ENCODE measurements at places on chromosomes 5 and 9.
A peak's percentile ranks its signal among the peaks of the same experiment; 100 is the strongest.

DNA sequence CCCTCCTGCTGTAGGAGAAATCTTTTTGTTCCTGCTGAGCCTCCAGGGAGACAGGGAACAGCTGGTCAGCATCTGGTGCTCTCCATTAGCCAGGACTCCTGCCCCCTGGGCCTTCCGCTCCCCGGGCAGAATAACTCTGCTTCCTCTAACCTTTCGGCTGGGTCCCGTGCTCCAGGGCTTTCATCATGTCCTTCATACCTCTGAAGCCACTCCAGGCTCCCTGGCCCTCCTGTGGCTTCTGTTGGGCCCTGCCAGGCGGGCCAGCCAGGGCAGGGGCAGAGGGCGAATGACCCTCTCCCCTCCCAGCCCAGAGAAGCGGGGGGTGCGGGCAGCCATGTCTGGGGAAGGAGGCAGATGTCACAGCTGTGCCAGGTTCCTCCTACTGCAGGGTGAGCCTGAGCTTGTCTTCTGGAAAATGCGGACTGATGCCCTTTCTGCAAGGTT, 81.7 kb upstream of the LMX1B start:
- no peak for DNase-seq

GRCh38 chr5:33470544-33470943, 29.8 kb downstream of the TARS1 start:
- peak; percentile 74 for DNase-seq

DNA sequence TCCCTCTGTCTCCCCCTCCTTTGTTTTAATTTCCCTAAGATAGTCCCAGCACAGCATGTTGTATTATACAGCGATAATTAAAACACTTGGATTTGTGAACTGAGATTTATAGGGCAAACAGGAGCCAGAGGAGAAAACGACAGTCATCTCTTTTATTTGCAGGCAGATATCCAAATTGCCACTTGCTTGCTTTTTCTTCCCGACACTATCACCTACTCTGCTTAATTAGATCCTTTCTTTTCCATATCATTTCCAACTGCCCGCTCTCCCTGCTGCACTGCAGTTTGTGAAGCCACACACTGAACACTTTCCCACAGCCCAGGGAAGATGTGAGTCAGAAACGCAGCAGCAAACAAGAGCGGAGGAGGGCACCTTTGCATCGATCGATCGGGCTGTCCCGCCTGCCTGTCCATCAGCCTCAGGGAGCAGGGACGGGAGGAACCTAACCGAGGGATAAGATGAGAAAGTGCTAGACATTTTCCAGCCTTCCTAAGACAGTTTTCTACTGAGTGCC, 35.8 kb upstream of the SPRY4 start:
- DNase-seq = peak; percentile 52

DNA sequence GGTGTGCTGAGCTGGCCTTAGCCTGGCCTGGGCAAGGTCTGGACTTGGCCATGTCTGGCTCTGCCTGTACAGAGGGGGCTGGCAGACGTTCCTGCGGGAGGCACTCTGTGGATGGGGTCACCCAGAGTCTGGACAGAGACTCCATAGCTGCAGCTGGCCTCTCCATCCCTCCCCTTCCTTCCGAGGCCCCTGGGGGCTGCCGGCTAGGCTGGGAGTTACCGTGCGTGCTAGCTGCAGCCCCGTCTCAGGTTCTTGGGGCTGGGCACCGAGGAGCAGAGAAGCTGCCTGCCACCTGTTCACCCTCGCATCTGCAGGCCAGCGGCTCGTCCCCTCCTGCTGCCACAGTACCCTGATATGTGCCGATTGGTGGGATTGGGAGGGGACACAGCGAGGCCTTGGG, 63.4 kb downstream of the RXRA start:
- no peak for DNase-seq

- peak; percentile 89 for DNase-seq
These were observed 24.3 kb downstream of the KCNV2 start for GRCh38 chr9:2741441-2742158.

- no peak for DNase-seq
These were observed 5.1 kb downstream of the ENDOG start for GRCh38 chr9:128823362-128823902.

DNA sequence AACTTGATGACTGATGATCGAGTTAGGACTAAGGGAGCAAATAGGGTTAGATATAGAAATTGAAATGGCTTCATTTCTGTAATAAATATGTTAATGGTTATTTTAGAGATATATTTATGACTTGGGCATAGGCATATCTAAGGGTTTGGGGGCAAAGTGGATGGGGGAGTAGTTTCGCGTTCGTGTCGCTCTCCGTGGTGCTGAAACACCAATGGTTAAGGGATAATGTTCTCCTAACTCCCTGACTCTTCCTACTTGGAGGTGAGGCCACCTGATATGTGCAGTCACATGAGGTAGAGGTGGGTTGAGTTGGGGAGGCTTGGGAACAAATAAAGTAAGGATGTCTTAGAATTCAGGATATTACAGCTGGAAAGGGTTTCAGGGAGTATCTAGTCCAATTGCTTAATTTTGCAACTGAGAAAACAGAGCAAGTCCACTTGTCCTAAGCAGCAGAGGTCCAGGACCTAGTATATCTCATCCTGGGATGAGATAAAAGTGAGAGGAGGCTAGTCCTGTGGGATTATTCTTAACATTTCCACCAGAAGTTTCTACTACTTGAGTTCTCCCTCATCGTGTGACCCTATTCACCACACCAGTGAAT, 44.0 kb upstream of the MAP1B start:
- no peak for DNase-seq

DNA sequence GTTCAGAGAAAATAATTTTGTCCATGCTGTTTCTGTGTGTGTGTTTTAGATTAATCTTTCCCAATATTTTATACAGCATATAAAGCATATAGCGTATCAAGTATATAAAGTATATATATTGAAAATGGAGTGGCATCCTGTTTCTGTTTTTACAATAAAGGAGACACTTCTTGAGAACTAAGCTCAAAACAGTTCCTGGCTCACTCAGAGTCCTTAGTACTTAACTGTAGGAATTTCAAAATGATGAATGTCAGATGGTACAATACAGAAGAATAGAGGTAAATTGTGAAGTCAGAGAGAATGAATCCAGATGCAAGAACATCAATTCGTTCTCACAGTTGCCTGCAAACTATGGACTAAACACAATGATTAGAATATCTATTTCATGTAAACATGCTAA, 68.7 kb upstream of the TAS2R1 start:
- no peak for DNase-seq

- DNase-seq = no peak
These were observed 31.1 kb downstream of the RORB start for GRCh38 chr9:74528207-74528606.

DNA sequence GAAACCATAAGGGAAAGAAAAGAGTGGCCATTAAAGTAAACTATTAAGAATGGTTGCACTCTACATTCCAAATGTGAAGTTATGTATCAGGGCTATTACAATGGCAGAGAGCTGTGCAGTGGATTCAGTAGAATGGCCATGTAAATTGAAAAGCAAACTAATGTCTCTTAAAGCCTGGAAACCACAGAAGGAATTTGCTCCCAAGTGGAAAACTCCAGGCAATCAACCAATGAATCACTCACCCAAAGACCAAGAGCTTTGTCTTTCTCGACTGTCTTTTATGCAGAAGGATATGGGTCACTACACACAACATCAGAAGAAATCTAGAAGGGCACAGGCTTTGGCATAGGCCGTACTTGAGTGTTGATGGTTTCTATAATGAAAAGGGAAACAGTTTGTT, 114.9 kb downstream of the TLE1 start:
- no peak for DNase-seq

GRCh38 chr5:132083071-132083678, 9.6 kb downstream of the CSF2 start:
- no peak for DNase-seq

DNA sequence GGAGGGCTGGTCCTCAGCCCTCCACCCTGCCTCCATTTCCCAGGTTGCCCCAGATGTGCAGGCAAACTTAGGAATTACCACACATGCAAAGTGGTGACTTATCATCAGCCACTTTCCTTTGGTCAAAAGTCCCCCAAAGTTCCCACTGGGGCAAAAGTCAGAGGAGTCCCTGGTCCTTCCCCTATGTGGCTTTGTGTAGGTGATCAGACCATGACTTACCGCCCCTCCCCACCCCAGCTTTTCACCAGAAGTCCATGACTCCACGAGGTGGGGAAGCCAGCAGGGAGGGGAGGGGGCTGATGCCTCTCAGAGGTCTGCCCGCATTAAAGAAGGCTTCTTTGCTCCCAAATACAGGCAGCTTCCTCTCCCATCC, 5.8 kb downstream of the TRAF1 start:
- no peak for DNase-seq

- no peak for DNase-seq
These were observed 1.6 kb downstream of the RFESD start for GRCh38 chr5:95647886-95648860.

DNA sequence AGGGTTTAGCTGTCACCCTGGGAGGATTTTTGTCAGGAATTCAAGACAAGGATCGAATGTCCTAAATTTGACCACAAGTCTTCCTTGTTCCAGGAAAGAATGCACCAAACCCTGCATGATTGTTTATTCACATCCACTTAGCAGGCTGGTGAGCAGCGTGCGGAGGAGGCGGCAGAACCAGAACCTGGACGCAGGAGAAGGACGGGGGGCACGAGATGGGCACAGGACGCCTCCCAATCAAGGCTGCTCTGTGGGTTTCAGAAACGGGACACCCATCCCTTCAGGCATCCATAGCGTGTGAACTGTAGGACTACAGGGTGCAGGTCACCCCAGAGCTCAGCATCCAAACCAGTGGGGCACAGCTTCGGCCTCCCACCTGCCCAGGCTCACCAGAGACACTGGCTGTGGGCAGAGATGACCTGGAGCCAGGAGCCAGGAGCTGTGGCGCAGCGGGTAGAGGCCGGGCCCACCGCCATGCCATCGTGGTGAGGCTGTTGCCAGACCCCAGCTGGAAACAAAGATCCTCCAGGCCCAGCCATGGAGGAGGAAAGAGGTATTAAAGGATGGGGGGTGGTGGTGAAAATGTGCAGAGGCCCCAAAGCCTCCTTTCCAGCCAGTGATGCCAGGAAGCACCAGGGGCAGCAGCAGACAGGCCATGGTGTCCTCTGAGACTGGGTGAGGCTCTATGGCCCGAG, 32.3 kb upstream of the ADAMTS2 start:
- no peak for DNase-seq

DNA sequence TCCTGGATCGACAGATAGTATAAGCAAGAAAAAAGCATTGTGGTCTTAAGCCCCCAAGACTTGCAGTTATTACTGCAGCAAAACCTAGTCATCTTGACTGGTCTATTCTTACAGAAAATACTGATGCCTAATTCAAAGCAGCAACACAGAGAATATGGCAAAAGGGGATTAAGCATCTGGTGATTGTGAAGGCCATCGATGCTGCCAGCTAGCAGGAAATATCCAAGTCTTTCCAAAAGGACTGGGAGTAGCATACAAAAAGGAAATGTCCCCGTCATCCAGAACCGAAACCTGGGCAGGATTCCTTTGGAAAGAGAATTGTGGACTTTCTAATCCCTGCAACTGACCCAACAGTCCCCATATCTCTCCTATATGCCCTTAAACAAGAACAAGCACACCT, 132.2 kb downstream of the SLF1 start:
- no peak for DNase-seq

GRCh38 chr9:33439731-33440130, 7.7 kb downstream of the AQP3 start:
- no peak for DNase-seq

DNA sequence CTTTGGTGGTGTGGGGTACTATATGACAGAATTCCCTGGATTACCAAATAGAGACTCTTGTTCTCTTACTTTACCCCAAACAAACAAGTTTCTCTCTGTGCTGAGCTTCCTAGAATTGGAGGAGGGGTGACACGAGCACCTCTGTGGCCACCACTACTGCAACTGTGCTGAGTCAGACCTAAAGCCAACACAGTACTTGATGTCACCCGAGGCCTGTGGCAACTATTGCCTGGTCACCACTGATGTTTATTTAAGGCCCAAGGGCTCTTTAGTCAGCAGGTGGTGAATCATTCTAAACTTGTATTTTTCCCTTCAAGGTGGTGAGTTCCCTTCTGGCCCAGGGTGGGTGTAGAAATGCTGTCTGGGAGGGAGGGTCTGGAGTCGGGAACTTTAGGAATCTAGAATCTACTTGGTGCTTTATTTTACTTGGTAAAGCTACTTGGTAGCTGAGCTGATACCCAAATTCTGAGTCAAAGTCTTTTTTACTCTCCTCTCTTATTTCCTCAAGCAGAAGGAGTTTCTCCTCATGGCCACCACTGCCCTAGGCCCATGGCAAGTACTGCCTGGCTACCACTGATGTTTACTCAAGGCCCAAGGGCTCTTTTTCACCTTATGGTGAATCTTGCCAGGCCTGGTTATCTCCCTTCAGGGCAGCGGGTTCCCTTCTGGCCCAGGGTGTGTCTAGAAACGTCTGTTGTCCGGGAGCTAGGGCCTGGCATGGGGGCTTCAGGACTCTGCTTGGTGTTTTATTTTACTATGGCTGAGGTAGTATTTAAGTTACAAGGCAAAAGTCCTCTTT, 9.8 kb downstream of the LURAP1L start:
- no peak for DNase-seq

- DNase-seq = no peak
These were observed 7.1 kb downstream of the RAPGEF1 start for GRCh38 chr9:131732636-131733289.

- DNase-seq = peak; percentile 21
These were observed 21.5 kb downstream of the PLPP7 start for GRCh38 chr9:131310833-131311554.

- DNase-seq = no peak
These were observed 37.8 kb upstream of the ANKH start for GRCh38 chr5:14909369-14909768.

GRCh38 chr9:68808338-68808890, 103.4 kb downstream of the PIP5K1B start:
- peak; percentile 71 for DNase-seq

GRCh38 chr5:167626341-167627123, 664.9 kb upstream of the WWC1 start:
- DNase-seq = no peak

DNA sequence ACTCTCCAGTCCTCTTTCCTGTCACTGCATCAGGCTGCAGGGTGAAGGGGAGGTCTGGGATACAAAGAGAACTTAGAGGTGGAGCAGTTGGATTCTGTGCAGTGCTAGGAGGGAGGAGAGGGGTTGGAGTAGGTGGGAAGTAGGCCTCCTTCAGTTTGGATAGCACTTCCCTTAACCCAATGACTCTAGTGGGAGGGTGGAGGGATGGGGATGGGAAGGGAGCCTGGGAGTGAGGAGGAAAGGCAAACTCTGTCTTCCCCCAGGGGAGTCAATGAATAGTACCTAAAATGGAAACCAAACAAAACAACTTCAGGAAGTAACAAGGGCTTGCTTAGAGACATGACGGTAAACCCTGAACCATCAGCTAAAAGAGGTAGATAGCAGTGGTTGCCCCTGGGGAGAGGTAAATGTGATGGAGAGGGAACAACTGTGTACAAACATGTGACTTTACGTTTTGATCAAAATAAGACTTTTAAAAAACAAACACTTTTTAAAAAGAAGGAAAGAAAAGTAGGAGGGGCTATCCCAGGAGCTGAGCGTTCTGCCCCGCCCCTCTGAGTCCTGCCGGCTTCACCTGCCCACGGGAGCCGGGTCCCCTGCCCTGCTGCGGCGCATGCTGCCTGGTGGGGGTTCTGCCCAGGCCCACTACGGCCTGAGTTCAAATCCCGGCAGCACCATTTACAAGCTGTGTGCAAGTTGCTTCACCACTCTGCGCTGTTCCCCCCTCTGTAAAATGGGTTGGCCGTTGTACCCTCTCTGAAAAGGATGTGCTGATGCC, 30.9 kb downstream of the GSN start:
- DNase-seq = no peak

GRCh38 chr5:125970631-125971307, 452.4 kb upstream of the GRAMD2B start:
- DNase-seq = peak; percentile 82
